ENCODE measurements at places on chromosomes 4 and X.

DNA sequence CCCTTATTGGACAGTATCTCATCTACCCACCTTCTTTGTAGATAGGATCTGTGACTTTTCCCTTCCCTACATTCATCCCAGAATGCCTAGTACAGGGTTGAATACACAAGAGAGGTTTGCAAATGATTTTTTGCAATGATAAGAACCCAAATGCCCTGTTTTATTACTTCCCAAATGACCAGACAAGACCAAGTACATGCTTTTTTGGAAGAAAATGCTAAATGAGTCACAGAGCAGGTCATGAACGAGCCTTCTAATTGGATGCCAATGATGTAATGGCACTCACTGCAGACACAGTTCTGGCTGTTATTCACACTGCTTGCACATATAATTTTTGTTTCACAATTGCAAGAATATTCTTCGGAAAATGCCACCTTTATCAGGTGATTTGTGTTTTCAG, 17.8 kb upstream of the GABRQ start:
- no peak for DNase-seq

GRCh38 chr4:109665783-109666485, 37.3 kb downstream of the CASP6 start:
- DNase-seq, result no peak

DNA sequence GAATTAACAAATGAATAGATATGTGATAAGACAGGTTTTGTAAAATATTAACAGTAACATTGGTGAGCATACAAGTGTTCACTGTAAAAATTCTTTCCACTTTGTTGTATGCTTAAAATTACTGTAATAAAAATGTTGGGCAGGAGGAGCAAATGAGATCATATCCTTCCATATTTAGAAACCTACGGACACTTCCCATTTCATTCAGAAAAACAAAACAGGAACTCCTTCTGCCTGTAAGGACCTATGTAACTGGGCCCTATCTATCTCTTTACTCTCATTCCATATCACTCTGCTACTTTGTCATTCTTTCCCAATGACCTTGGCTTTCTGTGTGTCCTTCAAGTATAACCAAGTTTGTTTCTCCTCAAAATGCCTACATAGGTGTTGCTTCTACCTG, 53.7 kb upstream of the SLC39A8 start:
- no peak for DNase-seq

GRCh38 chrX:140389331-140389730, 115.5 kb downstream of the SOX3 start:
- no peak for DNase-seq

DNA sequence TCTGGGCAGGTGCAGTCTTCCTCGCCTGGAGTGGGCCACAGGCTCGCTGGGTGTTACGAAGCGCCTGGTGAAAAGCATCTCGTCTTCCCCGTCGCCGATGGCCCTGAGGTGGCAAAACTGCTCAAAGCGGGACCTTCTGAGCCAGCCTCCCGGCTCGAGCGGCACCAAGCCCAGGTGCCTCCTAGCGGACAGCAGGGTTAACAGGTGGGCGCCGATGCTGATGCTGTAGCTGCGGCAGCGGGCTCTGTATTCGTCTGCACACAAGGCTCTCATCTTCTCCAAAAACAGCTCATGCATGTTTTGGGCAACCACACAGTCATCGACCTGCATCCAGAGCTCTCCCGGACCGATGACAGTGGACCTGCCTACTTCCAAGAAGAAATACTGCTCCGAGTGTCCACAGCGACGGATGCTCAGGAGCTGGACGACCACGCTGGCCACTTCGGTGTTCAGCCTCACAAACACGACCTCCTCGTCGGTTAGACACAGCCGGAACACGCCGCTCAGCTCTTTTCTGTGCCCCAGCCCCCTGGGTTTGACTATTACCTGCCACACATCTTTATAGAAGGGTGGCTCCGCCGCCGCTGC, 1.2 kb downstream of the IRS4 start:
- no peak for DNase-seq

- no peak for DNase-seq
Measured at GRCh38 chrX:110852180-110852579, 56.6 kb upstream of the CHRDL1 start.

- DNase-seq, result no peak
Measured at GRCh38 chr4:108166441-108167315, 2.1 kb downstream of the LEF1 start.

- no peak for DNase-seq
Measured at GRCh38 chr4:106529348-106530023, 160.9 kb upstream of the GIMD1 start.

- DNase-seq, result no peak
Measured at GRCh38 chrX:17628976-17629375, 108.3 kb upstream of the SCML1 start.

GRCh38 chr4:54449999-54450398, 207.8 kb upstream of the KIT start:
- no peak for DNase-seq

DNA sequence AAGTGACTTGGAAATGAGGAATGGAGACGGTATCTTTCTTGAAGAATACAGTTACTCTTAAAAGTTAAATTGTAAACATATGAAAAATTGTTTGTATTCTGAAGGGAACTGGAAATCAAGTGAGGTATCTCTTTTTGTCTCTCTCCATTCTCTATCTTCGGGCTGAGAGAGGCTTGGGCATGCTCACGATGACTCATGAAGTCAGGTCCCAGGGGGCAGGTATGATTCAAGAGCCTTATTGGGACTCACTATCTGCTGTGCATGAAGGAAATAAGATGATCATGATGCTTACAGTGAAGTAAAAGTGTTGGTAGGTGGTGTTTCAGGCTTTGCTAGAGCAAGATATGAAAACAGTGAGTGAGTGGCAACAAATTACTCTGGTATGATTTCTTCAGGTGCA, 200.4 kb upstream of the PITX2 start:
- DNase-seq, result no peak

DNA sequence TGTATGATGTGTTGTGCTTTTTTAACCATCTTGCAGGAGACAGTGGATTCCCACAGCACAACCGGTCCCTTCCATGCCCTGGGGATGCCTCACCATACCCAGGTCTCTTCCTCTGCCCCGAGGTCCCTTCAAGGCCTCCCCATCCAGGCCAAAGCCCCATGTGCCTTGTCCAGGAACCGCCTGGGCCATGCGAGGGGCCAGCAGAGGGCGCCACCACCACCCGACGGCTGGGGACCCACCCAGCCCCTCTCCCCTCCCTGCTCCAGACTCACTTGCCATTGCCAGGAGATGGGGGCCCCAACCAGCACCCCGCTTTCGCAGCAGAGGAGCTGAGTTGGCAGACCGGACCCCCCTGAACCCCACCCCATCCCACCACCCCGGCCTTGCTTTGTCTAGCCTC, 485.5 kb downstream of the TRAM1L1 start:
- no peak for DNase-seq

GRCh38 chr4:130403221-130403620, 1307.3 kb downstream of the C4orf33 start:
- no peak for DNase-seq

- peak; percentile 70 for DNase-seq
Measured at GRCh38 chrX:17590892-17591740, 146.2 kb upstream of the SCML1 start.

DNA sequence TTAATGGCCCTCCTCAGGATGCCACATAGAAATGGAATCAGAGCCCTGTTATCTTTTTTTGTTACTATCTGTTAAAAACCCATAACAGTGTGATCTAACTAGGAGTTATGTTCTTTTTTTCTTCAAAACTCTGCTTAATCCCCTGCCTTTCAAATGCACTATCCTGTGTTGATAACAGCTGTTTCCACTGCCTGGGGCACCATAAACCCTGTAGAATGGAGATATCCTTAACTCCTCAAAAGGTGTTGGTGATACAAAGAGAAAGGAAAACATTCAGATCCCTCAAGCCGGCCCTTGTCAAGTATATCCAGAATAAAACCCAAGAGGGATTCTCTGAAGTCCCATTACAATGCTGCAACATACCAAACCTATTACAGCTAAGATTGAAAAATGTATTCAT, 108.6 kb downstream of the ACTRT1 start:
- no peak for DNase-seq

DNA sequence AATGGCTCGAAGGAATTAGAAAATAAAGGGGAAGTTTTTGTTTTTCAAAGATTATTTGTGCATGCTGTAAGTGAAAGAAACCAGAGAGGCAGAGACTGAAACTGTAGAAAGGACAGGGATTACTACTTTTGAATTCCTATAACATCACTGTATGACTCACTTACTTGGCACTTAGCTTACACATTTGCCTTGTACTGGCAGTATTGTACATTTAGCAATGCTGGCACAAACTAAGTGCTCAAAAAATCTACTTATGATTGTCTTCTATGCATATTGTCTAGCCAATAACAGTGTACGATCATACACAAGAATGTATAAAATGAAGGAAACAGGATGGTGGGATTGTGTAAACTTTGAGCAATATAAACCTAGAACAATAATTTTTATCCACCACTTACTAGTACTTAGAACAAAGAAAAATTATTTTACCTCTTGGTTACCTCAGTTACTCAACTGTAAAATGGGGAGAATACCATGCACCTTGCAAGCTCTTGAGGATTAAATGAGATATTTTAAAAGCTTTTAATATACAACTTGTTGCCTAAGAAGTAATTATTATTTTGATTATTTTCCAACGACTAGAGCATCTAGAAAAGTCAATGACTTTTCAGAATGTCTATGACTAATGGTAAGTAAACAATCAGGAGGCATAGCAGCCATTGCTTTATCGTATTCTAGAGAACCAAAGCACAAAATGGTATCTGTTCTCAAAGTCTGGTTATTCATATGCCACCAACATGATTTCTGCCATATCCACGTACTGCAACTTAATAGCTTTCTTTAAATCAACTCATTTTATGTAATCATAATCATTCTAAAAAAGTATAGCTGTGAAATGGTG, 4.7 kb downstream of the FAM120C start:
- no peak for DNase-seq

DNA sequence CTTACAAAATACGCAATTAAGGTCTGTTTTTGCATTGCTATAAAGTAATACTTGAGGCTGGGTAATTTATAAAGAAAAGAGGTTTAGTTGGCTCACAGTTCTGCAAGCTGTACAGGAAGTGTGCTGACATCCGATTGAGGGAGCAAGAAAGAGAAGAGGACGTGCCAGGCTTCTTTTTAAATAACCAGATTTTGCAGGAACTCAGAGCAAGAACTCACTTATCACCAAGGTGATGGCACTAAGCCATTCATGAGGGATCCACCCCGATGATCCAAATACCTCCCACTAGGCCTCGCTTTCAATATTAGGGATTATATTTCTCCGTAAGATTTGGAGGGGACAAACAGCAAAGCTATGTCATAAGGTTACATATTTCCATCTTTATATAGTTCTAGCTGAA, 456.7 kb downstream of the GLUD2 start:
- no peak for DNase-seq

DNA sequence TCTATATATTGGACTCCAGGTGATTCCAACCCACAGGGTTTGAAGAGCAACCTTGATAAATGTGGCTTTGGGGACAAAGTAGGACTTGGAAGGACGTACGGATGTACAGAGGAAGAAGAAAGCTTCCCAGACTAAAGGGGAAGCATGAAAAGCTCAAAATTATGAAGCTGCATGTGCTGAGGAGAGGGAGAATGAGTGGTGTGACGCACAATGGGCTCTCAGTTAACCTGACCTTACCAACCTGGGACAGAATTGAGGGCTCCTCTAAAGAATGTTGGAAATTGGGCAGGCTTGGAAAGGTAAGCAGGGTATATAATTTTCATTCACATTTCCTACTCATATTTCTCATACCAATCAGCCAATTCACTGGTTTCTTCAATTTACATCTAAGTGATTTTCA, 10.5 kb upstream of the TIGD2 start:
- DNase-seq, result no peak

- DNase-seq, result no peak
Measured at GRCh38 chrX:109732017-109732801, 848 bp downstream of the ACSL4 start.

DNA sequence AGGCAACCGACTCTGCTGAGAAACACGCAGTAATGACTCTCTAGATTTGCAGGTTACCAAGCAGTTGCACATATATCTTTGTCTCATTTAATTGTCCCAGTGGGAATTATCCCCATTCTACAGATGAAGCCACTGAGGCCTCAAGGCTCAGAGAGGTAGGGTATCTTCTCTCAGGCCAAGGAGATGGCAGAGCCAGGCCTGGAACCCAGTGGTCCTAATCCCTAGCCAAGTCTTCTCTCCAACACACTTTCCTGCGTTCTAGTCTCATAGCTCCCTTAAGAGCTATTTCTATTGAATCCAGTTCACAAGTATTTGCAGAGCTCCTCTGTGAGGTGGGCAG, 181.3 kb upstream of the BCOR start:
- no peak for DNase-seq

DNA sequence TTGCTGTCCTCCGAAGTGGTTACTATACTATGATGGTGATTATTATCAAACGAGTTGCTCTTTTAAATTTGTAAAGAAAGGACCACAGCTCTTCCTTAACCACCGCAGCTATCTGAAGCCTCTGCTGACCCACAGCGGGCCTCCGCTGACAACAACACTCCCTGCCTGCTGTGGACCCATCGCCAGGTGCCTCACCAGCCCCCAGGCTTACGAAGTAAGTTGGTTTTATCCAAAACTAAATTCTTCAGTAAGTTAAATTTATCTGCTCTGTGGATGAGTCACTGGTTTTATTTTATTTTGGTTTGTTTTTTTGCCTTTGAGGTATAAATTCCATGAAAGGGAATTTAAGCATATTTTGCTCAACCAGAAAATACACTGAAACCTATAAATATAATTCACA, 54.7 kb downstream of the SLC9A6 start:
- DNase-seq, result no peak

DNA sequence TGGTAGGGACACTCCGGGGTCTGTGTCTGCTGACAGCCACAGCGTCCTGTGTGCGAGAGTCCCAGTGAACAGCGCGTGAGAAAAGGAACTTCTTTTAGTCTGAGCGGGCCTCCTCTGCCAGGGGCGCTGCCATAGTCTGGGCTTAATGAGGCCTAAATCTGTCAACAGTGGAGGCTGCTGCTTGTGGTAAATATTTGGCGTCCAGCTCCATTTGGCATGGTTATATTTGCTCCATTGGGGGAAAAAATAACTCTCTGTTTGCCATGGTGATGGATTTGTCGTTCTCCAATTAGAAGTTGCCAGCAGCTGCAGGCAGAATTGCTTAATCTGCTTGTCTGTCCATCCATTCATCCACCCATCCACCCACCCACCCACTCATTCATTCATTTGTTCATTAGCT, 71.4 kb upstream of the PSAPL1 start:
- no peak for DNase-seq

DNA sequence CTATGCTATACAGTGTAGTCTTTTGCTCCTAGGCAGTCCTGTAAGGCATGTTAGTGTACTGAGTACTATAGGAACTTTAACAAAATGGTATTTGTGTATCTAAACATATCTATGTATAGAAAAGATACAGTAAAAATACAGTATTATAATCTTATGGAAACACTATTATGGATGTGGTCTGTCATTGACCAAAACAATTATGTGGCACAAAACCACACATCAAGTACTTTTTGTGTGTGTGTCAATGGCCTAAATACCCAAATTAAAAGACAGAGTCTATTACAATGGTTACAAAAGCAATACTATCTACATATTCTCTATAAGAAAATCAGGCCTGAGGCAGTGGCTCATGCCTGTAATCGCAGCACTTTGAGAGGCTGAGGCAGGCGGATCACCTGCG, 610.2 kb upstream of the NDST4 start:
- DNase-seq, result no peak
